ENCODE measurements at places on chromosomes 4 and X. TPM values are rescaled to one million over a fixed set of nuclear protein-coding genes. Genes with fewer than 3 reads are reported as not detected.

- no peak for DNase-seq
Measured at GRCh38 chr4:183757060-183757459, 98.0 kb downstream of the TRAPPC11 start.

Gene VEGFD
- total RNA-seq, result 4.1 TPM

Gene TEX11
- total RNA-seq, result not detected

DNA sequence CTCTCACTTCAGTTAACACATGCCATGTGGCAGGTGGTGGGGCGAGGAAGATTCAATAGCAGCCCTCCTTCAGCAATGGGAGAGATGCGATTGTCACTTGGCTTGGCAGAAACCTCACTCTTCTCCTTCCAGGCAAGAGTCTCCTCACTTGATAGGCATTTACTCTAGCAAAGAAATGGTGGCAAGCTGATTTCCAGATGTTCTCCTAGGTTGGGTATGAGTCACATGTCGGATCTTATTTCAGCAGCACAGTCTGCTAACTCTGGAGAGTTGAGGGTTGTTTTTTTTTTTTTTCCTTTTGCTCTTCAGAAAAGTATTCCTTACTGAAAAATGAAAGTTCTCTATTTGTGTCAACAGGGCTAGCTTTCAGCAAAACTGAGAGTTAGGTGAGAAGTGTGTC is 119.5 kb upstream of the CHRDL1 start:
- no peak for DNase-seq

Gene INTU
- 15.0 TPM for total RNA-seq

Gene SOD3
- total RNA-seq, result 46.0 TPM

DNA sequence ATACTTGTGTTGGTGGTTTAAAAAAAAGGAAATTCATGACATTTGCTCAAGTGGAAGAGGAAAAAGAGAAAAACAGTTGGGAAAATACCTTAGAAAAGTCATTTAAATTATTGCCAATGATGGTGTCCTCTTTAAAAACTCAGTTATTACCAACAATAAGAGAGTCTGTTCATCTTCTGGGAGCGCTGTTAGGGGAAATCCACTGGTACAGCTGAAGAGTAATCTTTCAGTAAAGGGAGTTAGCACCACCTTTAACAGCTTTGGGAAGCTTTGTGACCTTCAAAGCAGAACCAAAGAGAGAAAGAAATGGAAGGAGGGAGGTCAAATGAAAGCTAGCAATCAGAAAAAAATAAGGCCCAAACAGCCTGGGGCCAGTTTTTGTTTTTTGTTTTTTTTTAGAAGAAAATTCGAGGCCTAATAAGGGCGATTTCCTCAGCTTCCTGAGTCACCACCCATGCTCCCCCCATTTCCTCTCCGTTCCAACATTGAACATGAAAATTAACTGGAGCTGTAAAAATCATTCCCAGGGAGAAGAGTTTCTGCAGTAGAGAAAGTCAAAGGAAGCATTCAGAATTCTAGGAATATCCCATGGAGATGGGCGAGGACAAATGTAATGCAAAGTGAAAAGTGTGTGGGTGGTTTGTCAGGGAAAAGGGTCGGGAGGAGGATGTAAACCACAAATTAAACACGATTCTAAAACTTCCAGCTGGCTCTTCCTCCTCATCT is 115.1 kb downstream of the SH3KBP1 start:
- no peak for DNase-seq
